ENCODE measurements at places on chromosomes 2 and 18. TPM values are rescaled to one million over a fixed set of nuclear protein-coding genes. Genes with fewer than 3 reads are reported as not detected.

The RAB6C gene
- total RNA-seq = not detected

The HMSD gene
- total RNA-seq = 3.0 TPM

The PLA2R1 gene
- total RNA-seq = 0.05 TPM

The ALKAL2 gene
- not detected for total RNA-seq

The TEKT4 gene
- not detected for total RNA-seq
